ENCODE measurements at places on chromosomes 5 and 9. TPM values are rescaled to one million over a fixed set of nuclear protein-coding genes. Genes with fewer than 3 reads are reported as not detected.

DNA sequence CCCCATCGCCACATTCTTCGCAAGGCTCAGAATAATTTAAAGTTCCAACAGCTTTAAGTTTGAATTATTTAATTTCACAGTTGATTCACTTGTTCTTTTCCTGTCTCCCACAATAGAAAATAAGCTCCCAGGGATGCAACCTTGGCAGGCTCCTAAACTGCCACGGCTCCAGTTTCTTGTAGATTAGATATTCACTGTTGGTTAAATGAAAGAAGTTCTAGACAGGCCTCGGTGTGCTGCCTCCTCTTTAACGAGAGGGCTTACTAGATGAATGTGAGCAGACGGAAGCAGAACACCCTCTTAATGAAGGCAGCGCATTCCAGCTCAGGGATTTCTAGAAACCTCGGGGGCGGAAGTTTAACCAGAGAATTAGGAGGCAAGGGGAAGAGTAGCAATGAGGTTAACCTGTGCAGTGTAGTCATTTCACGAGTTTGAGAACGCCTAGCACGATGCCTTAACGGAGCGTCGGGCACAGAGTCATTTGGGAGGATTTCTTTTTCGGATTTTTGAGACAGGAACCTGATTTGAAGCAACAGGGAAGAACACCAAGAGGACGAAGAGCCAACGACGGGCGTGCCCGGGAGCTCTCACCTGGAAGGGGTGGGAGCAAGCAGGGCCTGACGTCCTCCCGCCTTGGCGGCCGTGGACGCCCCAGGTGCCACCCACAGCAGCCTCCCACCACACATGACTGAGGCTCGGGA, 637 bp upstream of the SMC5 start:
- peak; percentile 89 for DNase-seq

GRCh38 chr9:1085086-1085485, 34.9 kb downstream of the DMRT2 start:
- DNase-seq = no peak

DNA sequence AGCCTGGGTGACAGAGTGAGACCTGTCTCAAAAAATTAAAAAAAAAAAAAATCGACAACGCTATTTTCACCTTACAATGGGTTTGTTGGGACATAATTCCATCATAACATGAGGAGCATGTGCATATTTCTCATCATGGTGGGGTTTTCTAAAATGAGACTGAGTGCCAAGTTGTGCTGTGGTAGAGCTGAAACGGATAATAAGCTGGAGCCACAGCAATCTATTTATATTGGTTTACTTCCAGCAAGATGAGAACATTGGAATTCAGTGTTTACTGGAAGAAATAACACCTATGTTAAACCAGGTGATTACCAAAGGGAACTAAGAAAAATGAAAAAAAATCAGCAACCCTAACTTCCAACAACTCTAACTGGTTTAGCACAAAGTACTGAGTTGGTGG, 102.3 kb upstream of the IL6ST start:
- DNase-seq = no peak

Gene IFNB1
- not detected for total RNA-seq

DNA sequence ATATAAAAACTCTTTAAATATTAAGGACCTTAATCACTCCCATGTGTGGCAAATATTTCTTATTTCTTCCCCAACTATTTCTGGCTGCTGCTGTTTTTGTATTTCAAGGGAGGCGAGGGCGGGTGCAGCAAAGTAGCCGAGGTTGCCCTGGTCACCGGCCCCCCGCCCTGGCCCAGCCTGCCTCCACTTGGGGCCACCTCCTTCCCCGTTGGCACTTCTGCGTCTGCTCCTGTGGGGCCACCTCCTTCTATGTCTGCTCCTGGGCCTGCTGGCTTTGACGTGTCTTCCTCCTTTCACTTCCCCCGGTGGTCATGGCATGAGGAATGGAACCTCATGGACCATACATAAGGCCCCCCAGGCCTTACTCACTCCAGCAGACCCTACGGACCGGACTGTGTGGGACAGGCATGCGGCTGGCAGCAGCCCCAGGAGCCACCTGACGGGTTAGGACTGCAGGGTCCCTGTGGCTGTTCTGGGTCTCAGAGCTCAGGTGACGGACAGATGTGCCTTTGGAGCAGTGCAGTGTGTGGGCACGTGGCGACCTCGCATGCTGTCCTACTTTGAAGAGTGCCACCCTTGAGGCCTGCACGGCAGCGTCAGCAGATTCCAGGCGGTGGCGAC, 5.8 kb upstream of the ENTPD8 start:
- DNase-seq = peak; percentile 32

Gene LPCAT1
- 27.2 TPM for total RNA-seq

Gene DMRT3
- not detected for total RNA-seq

DNA sequence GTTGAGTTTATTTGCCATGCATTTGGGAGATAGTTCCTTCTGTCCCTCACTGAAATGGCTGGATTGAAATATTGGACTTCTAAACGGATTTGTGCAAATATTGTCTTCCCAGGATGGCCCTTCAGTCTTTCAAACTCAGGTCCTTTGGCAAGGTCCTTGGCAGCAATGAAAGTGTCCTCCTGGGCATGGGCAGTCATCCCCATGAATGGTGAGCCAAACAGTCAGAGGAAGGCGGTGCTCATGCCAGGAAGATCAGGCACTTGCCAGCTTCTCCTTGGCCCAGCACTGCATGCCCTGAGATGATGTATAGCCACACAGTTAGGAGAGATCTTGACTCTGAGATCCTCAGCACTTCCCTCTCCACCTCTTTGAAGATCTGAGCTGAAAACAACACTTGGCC, 221.4 kb upstream of the KLF4 start:
- no peak for DNase-seq

Gene TEK
- total RNA-seq = 3.9 TPM

- no peak for DNase-seq
Observed at GRCh38 chr9:34405719-34406118, 29.0 kb upstream of the MYORG start.

- DNase-seq = no peak
Observed at GRCh38 chr9:133576875-133577736, 32.1 kb downstream of the FAM163B start.

DNA sequence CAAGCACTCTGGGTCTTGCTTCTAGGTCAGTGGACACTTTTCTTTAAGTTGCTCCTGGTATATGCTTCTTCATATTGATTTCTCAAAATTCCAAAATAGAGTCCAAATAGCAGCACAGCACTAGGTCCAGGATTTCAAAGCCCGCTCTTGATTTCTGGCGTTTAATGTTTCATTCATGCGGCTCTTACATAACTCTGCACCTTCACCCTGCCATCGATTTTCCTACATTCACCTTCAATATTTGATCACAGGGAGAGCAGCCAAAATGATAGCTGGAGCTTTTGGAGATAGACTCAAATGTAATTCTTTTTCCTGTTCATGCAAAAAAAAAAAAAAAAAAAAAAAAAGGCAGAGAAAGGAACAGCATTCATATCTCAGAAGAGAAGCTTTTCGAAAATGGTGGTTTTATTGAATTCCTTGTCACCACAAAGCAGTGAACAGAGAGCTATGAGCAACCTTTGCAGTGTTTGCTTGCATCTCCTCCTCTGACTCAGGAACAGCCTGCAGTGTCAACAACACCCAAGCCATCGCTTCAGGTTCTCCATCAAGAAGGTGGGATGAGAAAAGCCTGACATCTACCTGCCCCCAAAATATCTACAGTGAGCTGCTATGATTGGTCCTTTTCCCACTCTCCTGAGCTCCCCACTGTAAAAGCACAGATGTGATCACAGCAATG, 97.8 kb downstream of the MED10 start:
- no peak for DNase-seq

Gene OMD
- 1.8 TPM for total RNA-seq

DNA sequence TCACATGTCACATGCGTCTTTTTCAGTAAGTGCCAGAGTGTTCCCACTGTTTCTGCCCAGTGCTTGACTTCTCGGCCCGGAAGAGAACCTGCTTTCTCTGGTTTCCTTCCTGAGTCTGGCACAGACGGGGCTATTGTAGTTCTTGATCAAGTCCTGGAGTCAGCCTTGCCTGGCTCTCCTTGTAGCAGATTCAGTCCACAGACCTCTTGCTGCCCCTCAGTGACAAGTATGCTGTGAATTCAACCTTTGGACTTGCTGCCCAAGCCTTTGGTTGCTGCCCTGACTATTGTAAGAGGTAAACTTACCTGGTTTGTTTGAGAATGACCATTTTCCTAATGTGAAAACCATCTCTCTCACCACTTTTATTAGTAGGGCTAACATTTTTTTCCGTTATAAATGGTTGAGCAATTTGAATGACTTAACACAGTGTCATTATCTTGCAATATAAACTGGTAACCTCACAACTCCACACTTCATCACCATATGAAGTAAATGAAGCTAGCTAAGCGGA, 24.7 kb downstream of the ZBTB34 start:
- DNase-seq = no peak

GRCh38 chr9:7341571-7341970, 458.0 kb downstream of the DMAC1 start:
- no peak for DNase-seq

GRCh38 chr9:15743512-15743911, 190.7 kb downstream of the CCDC171 start:
- DNase-seq = no peak

DNA sequence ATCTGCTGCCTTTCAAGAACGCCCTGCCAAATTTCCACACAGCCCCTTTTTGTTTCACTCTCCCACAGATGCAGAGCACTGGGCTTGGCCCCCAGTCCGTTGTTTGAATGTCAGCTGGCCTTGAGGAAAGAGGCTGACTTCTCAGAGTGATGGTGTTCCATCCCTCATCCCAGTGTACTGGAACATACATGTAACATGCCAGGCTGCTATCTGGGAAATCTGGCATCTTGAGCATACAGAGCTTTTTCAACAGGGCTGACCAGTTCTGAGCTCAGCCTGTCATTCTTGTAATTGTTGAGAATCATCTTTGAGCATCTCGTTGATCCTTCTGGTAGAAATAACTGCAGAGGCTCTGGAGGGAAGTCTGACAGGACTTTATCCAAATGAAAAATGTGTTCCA, 2.8 kb downstream of the GALNT10 start:
- no peak for DNase-seq

GRCh38 chr9:134642385-134643181, 980 bp downstream of the COL5A1 start:
- peak; percentile 41 for DNase-seq

DNA sequence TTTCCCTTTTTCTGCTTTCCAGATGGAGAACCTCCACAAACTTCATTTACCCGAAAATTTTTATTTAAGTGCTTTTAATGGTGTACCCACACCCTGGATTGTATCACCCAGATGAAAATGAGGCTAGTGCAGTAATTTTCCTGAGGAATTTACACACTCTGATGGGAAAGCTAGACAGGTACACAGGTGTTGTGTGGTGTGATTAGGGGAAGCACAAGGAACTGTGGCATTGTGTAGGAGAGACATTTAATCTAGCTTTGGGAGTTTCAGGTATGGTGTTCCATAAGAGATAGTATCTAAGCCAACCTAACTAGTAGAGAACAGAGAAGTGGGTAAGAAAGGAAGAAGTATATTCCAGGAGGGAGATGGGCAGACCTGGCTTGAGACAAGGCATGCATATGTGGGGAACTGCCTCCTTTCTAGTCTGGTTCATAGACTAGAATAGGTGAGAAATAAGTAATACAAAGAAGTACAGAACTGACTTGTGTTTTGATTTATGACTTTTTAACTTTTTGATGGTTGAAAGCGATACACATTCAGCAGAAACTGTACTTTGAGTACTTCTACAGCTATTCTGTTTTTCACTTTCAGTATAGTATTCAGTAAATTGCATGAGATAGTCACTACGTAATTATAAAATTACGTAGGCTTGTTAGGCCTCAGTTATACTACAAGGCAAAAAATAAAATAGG, 22.9 kb upstream of the ROPN1L start:
- no peak for DNase-seq
